ENCODE measurements at places on chromosomes 12 and 14.

- DNase-seq = no peak
These were observed 1370.7 kb upstream of the TMEM132C start for GRCh38 chr12:126895951-126896913.

GRCh38 chr12:127381681-127382080, 885.3 kb upstream of the TMEM132C start:
- no peak for DNase-seq

DNA sequence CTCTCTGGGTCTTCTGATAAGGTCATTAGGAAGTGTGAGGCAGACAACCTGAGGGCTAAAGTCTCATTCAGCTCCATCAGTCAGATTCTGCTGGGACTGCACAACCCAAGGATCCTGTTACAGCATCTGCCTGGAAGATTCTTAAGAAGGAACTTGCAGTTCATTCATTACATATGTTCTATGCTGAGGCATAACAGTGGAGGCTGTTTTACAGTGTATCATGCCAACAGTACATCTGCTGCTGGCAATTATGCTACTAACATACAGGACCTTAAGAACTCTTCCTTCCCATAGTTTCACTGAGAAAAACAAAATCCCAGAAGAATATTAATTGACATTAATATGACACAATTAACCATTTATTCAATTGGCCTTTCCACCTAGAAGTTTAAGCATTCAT, 968.6 kb downstream of the DIO2 start:
- DNase-seq = no peak

- no peak for DNase-seq
These were observed 79.2 kb downstream of the PTCSC3 start for GRCh38 chr14:36097356-36097755.

DNA sequence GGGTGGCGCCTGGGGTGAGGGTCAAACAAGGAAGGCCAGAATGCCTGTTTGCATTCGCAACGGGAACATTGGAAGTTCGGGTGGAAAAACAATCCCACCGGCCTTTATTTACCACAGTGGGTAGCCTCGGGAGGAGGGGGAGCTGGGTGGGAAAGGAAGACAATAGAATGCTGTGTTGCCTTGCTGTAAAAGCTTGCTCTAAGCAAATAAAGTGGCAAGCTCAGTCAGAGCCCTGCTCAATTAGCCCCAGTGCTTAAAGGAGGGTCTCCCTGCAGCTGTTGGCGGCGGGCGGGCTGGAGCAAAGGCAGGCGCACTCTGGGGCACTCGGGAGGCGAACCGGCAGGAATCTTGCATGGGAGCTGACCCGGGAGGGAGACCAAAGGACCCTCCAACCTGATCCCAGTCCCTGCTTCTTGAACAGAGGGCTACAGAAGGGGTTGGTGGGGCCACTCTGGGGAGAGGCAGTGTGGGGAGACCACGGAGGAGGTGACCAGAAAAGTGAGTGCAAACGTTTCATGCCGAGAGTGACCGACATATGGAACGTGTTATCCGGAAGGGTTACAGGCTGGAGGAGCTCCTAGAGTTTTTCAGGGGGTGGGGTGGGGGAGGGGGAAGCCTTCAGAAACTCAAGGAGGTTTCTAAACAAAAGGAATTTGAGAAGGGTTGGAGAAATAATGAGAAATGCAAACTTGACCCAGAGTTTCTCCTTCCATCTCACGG, 48.5 kb downstream of the NTF3 start:
- peak; percentile 82 for DNase-seq

DNA sequence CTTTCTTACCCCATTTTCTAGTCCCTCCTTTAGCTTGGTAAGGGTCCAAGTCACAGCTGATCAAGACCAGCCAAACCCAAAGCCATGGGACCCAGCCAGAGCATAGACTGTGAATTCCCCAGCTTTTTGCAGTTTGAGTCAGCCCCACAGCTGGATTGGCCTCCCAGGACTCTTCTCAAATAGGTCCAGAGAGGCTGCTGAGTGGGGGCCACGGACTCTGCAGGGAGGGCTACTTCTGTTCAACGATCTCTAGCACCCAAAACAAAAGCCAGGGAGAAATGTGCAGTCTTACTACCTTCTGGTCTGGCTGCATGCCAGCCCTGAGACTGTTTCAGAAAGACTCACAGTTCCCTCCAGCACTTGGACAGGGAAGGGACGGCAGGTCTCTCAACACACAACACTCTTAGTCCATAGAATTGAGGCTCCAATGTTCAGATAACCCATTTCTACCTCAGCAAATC, 1.6 kb downstream of the VDR start:
- no peak for DNase-seq

DNA sequence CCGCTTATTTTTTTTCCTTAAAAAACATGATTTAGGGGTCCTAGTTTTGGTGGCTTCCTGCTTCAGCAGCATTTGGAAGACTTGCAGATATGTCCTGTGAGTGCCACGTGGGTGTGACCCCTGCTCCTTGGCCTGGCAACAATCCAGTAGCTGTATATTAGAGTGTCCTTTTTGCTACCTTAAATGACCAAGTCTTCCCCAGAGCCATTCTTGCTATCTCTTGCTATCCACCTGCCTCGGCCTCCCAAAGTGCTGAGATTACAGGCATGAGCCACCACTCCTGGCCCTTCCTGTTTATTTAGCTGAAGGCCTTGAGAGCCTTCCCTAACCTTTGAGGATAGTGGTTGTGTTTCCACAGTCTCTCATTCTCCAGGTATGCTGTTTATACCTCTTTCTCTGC, 17.0 kb downstream of the TPCN1 start:
- DNase-seq = no peak

- DNase-seq = no peak
These were observed 47.5 kb upstream of the DYNC1H1 start for GRCh38 chr14:101916816-101917412.

- no peak for DNase-seq
These were observed 414.1 kb downstream of the MDGA2 start for GRCh38 chr14:47261350-47261749.

- peak; percentile 77 for DNase-seq
These were observed 19.0 kb upstream of the RNASE12 start for GRCh38 chr14:20610002-20610765.

DNA sequence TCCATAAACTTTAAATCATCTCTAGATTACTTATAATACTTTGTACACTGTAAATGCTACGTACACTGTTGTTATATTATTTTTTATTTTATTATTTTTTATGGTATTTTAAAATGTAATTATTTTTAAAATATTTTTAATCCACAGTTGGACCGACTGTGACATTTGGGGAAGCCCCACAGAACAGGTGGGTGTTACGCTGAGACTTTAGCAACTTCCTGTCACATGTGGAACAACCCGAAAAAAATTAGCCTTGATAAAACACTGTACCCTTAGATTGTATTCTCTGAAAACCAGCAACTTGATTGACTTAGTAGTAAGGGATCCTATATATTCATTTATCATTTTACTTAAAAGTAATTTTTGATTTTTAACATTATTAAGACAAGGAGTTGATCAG, 1755.7 kb upstream of the SEL1L start:
- DNase-seq = no peak

DNA sequence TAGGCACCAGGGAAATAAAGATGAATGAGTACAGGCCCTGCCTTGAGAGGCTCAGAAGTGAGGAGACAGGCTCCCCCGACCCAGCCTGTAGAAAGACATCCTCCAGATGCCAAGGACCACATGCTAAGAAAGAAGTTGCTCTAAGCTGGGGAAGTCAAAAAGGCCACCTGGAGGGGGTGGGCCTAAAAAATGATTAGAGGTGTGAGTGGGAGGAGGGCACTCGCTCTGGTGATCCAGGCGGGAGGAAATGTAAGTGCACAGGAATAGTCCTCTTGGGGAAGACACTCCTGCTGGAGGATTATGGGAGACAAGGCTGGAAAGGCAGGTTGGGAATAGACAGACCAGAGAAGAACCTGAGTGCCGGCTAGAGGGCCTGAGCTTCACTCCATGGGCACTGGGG, 32.2 kb downstream of the SMUG1 start:
- DNase-seq = no peak

- no peak for DNase-seq
These were observed 220.7 kb upstream of the EGLN3 start for GRCh38 chr14:34171431-34172172.

- no peak for DNase-seq
These were observed 121.7 kb downstream of the CRACR2A start for GRCh38 chr12:3631272-3631637.

GRCh38 chr12:76020281-76020680, 11.3 kb downstream of the PHLDA1 start:
- DNase-seq = no peak

- no peak for DNase-seq
These were observed 102.8 kb upstream of the BCAT1 start for GRCh38 chr12:25051656-25052195.

GRCh38 chr14:81062816-81063215, 107.4 kb downstream of the TSHR start:
- no peak for DNase-seq

DNA sequence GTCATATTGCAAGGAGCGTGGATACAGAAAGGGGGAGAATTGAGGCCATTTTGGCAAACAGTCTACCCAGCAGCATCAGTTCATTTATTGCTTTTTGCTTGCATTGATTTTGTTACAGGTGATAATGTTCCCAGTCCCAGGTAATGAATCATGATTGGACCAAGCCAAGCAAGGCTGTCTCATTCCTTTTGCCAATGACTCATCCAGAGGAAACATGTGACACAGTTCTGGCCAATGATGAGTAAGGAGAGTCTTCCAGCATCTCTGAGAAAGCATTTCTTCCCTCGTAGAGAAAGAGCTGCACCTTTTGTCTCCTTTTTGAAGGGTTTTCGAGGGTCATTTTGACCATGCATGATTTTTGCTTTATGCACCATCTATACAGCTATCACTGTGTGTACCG, 68.2 kb downstream of the SLC15A4 start:
- DNase-seq = no peak

GRCh38 chr12:28108599-28108998, 81.7 kb upstream of the CCDC91 start:
- no peak for DNase-seq

GRCh38 chr14:86521843-86522242, 991.9 kb downstream of the FLRT2 start:
- no peak for DNase-seq

DNA sequence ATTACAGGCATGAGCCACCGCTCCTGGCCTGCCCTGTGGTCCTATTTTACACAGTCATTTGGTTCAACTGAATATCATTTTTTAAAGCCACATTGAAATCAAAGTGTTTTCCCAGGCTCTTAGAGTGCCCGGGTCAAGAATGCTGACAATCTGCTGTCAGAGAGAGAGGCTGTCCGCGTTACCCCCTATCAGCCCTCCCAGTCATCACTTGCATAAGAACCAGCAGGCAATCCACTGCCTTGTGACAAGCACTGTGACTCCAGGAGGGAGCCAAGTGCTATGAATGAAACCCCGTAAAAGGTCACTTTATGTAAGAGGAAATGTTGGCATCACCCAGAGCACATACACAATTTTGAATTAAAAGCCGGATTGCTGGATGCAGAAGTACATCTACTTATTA, 13.5 kb downstream of the PHLDA1 start:
- no peak for DNase-seq

- DNase-seq = no peak
These were observed 93.0 kb downstream of the SLC24A4 start for GRCh38 chr14:92415969-92416368.

DNA sequence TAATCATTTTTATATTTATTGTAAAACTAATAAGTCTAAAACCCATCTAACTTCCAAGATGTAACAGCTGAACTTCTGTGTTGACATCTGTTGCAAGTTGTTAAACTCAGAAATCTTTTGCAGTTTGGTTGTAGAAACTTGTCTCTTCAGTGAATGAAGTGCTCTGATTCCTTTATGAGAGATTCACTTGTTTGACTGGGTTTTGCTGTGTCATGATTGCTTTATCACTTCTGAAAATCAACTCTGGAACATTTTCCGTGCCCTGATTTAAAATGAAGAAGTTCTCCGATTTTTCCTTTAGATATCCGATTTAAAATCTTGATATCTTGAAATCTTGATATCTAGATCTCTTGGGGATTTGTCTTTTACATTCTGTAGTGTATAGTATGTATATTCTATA, 65.1 kb downstream of the DIP2B start:
- DNase-seq = no peak

DNA sequence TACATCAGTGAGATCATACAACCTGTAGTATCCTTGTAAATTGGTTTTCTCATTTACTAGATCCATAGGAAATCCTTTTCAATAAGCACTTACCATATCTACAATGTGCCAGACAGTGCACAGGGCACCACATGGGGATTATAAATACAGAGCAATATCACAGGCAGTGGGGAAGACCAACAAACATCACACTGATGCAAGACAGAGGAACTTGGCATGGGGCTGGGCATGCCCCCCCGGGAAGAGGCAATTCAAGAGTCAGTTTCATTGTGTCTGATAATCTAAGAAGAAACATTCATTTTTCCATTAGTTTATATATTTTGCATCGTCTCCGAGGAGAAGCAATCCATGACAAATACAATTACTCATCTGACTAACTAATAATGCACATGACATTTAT, 16.2 kb downstream of the NT5DC3 start:
- no peak for DNase-seq

DNA sequence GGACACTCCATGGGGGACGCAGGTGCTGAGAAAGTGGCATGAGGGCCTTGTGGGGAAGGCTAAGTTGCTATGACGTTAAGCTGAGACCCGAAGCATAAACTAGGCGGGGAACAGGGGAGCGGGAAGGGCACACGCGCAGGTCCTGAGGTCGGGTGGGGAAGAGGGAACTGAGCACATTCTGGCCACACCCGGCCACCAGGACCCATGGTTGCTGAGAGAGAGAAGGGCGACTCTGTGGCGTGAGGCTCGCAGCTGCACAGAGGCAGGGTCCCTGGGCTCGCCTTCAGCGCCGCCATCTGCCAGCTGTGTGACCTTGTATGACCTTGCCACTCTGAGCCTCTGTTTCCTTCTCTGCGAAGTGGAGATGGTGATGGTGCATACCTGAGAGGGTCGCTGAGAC, 182.5 kb downstream of the PHETA1 start:
- no peak for DNase-seq

DNA sequence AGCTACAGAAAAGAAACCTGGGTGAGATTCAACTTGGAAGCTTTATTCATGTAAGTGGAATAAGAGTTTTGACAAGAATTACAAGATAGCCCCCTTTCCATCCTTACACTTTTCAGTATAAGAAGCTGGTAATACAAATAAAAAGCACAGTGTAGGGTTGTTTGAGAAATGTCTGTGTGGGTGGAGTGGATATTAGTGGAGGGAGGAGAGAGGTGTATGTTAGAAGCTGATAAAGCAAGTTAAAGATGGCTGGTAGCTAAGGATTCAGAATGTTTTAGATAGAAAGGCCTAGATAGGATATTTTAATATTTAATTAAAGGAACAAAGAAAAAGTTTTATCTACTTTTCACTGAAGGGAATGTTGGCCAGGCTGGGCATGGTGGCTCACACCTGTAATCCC, 12.5 kb downstream of the CFAP54 start:
- no peak for DNase-seq

DNA sequence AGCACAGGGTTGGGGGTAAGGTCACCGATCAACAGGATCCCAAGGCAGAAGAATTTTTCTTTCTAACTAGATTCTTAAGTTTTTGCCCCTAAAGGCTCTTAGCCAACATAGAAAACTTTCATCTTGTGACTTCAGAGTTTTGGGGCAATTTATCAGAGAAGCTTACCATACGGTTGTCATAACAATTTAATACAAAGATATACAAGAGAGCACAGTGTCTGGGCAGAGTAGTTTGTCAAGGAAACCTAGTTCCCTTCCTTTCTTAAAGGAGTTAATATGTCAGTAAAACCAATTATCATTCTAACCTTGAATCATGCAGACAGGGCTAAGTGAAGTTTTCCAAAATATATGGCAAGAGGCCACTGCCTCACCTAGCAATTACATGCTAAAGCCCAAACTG, 18.4 kb downstream of the NR2C1 start:
- DNase-seq = no peak

Data from NCI-H1105 (cell line).